ENCODE measurements at places on chromosomes 6 and 20.

DNA sequence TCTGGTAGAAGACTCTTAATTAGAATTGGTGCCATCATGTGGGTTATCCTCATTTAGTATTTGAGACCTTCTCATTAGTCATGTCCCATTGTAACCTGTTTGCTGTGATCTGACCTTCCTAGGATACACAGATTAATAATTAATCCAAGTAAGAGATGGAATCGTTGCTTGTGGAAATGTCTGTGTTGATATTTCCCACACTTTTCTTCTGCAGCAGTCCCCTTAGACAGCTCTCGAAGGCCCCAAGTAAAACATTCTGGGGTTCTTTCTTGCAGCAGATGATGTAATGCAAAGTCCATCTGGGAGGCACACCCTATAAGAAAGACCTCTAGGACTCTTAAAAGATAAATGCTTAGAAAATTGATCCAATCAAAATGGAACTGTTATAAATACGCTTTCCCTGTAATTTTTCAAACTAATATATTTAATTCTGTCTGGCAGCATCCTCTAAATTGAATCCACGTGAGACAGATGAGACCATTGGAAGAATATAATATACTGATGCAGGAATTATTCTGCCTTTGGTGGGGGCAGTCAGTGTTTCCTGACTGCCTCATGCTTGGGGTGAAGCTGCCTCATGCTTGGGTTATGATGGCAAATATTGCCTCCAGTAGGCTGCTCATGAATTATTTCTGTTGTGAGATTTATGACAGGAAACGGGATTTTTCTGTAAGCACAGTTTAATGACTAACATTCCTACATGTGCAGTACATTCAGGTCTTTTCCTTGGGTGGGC lies 54.5 kb upstream of the ARMC2 start:
- DNase-seq, result no peak

GRCh38 chr6:99946005-99946404 lies 48.0 kb downstream of the MCHR2 start:
- DNase-seq, result no peak

GRCh38 chr20:50267041-50267865 lies 76.6 kb downstream of the CEBPB start:
- peak; percentile 94 for DNase-seq

GRCh38 chr20:62064770-62065673 lies 659 bp downstream of the TAF4 start:
- peak; percentile 39 for DNase-seq

- no peak for DNase-seq
Observed at GRCh38 chr20:57117296-57117695, 149.1 kb downstream of the BMP7 start.

- DNase-seq, result no peak
Observed at GRCh38 chr20:24630486-24631172, 161.2 kb downstream of the SYNDIG1 start.

- no peak for DNase-seq
Observed at GRCh38 chr6:95601133-95601532, 23.8 kb downstream of the MANEA start.

DNA sequence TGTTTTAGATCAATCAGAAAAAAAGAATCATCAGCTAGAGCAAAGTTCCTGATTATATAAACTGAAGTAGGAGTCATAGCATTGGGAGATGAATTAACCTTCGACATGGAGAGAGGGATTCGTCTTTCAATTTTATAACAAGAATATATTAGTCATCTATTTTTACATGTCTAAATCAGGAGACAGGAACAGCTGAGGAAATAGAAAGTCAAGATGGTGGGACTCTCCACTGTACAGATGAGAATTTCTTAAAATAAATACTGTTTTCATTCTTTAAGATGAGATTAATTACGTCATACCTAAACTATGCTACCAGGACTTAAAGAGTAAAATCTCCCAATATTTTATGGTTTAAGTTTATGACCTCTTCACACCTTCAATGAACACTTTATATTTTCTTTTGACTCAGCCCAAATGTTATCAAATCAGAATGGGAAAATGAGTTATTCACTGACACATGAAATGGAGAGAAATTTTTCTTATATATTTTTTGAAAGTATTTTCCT lies 1137.7 kb downstream of the EPHA7 start:
- no peak for DNase-seq

DNA sequence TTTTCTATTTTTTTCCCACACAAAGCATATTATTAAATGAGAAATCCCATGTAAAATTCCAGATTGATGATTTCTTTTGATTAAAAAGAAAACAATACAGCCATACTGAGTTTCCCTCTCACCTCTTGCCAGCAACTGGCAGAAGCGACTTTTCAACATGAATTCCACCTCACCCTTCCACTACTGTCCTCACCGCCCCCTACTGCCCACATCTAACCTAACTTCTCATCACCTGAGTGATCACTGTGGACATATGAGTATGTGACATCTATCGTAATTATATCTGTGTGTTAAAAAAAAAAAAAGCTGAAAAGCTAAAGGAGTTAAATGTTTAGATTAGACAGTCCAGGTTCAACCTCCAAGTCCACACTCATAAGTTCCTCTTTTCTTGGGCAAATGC lies 528.6 kb downstream of the PRKN start:
- DNase-seq, result no peak

Data from suppressor macrophage (primary cell).